RCC 7860 (cell line): ENCODE measurements at places on chromosomes 2 and 18.
A peak's percentile ranks its signal among the peaks of the same experiment; 100 is the strongest.

DNA sequence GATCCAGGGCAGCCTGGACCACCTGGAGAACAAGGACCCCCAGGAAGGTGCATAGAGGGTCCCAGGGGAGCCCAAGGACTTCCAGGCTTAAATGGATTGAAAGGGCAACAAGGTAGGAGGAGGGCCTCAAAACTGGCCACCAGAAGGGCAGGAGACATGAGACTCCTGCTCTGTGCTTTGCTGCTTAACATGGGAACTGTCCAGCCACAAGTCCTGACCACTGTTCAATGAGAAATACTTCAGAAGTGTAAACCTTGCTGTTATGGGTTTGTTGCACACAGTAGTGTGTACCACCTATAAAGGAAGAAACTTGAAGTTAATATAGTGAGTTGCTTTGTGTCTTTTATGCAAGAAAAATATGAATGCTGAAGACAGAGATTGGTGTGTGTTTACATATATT lies 44.2 kb upstream of the MFF start:
- no peak for DNase-seq

- DNase-seq = peak; percentile 89
Observed at GRCh38 chr2:10659898-10660568, 29.7 kb downstream of the NOL10 start.

- DNase-seq = no peak
Observed at GRCh38 chr2:202006301-202006700, 27.4 kb upstream of the FZD7 start.

DNA sequence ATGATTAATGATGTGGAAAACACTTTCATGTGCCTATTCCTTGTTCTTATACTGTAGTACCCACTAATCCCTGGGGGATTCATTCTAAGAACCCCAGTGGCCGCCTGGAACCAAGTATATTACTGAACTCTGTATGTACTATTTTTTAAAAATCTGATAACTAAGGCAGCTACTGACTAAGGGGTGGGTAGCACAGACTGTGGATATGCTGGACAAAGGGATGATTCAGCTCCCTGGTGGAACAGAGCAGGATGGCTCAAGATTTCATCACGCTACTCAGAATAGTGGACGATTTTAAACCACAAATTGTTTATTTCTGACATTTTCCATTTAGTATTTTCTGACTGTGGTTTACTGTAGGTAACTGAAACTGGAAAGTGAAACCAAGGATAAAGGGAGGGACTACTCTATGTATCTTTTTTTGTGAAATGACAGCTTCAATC lies 41.8 kb upstream of the CDC42EP3 start:
- peak; percentile 86 for DNase-seq

DNA sequence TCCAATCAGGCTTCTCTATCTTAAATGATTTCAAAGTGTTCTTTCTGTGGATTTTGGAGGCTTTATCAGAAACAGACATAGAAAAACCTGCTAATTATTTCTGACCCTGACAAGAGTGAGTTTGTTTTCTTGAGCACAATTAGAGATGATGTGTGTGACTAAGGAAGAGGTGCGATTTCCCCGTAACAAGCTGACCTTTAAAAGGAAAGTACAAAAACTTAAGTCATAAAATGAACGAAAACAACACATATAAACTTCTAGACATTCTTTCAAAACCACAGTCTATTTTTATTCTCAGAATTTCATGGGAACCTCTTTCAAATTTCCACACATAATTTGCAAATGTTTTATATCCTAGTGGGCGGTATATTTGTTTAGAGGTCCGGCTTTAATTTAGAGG lies 604.8 kb downstream of the CPS1 start:
- no peak for DNase-seq

DNA sequence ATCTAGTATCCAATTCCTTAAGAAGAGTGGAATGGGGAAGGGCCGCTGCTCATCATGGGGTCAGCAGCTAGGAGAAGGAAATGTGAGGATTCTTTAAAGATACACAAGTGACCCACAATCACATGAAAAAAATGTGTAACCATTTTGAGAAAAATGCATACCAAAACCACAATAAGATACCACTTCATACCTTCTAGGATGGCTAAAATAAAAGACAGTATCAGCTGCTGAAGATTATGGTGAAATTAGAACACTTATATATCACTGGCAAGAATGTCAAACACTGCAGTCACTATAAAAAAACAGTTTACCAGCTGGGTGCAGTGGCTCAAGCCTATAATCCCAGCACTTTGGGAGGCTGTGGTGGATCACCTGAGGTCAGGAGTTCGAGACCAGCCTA lies 67.9 kb downstream of the C2orf74 start:
- no peak for DNase-seq

DNA sequence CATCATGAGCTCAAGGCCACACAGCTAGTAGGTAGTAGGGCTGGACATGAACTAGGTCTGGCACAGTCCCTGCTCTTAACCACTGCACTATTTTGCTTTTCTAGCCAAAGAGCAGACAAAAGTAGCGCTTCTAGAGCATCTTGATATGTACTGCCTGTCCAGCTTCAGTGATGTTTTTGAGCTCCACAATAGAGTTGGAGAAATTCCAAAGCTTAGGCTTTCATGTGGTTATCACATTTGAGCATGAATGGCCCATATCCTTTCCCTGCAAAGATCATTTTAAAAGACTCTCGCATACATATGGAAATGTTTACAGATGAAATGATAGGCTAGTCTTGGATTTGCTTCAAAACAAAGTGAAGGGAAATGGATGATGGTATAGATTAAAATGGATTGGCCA lies 128.7 kb downstream of the MAP3K20 start:
- no peak for DNase-seq

- no peak for DNase-seq
Observed at GRCh38 chr18:43389163-43389562, 111.9 kb upstream of the SYT4 start.

DNA sequence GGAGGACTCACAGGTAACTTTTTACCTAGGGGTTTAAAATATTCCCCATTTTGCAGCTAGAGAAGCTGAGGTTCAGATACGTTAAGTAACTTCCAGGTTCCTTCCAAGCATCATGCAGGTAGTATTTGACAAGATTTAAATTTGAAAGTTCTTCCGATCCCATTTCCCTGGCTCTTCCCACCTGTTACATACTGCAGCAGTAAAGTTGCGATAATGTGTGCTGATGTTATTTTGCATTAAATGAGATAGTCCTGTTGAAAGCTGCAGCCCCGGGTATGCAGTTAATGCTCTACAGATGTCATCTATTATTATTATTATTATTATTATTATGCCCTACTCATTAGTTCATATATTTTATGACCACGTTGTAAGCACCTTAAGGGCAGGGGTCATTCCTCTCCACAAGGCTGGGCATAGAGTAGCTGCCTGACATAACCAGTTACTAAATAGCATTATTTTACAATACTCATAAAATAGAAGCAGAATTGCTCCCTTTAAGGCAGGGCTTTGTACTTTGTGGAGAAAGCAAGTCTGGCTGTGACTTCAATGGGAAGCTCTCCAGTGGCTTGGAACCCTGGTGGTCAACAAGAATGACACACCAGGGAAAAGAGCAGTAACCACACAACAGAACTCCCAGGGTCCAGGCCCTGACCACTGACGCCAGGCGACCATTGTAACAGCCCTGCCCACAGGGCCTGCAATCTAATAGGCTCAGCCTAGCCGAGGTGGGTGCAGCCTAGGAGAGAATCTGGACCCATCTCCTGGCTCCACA lies 112.0 kb upstream of the STPG4 start:
- DNase-seq = peak; percentile 55

DNA sequence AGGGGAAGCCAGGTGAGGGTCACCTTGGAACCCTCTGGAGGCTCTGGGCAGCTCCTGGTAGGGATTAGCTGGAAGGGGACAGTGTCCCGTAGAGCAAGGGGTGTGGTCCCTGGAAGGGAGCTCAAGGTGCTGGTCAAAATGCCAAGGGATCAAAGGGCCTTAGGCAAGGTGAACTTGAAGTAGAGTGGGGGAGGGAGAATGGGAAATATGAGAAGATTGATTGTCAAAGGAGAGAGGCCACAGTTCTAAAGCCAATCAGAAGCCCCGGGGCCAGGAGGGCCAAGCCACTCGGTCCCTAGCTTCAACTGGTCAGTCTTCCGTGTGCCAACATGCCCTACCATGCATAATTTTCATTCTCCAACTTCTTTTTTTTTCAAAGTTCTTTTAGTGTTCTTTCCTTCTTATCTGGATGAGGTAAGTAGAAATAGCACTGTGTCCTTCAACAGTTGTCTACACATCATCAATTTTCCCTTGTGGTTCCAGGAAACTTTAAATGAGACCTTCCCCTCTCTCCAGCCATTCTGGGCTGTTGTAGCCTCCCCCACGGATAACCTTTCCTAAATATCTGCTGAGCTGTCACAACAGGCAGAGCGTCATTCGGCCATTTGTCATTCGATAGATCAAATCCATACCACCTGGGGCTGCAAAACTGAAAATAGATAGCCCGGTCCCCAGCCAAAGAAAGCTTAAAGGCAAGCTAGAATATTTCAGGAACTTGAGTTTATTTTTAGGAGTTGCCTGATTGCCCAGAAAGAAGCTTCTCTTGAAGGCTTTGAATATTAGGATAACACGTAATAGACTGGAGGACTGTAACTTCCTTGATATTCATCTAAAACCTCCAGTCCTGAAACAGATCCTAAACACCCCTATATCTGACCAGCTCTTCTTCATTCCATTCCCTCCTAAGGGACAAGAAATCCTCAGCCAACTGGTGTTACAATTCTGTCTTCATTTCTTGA lies 83.3 kb downstream of the ALPK2 start:
- DNase-seq = no peak

DNA sequence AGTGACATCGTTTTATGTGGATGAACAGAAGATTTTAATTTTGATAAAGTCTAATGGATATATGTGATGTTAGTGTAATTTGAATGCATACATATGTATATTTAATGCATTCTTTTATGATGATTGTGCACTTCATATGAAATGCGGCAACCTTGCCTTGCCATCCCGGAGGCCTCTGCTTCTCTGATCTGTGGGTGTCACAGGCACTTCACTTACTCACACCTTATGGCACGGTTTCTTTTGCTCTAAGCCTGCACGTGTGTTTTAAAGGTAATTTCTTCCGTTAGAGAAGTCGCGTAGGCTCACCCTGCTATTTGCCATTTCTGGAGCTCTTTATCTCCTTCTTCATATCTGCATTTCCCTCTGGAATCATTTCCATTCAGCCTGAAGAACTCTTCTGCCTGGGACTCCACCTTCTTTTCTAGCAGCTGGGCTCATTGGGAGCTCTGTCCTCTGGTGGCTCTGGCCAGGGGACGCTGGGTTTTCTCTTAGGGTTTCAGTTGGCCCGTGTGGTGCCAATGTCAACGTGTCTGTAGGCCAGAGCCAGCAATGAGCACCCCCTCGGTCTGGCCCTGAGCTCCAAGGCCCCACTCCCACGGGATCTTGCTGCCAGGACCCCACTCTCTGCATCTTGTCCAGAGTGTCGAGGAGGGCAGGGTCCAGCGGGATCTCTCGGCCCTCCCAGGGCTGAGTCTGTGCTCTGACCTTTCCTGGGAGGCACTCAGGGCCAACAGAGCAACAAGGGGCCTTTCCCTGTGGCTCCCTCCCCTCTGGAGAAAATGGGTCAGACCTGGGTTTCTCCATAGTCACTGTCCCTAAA lies 97.3 kb downstream of the RTP5 start:
- no peak for DNase-seq

GRCh38 chr2:133732059-133732458 lies 163.8 kb upstream of the NCKAP5 start:
- no peak for DNase-seq

- DNase-seq = no peak
Observed at GRCh38 chr2:241389697-241390096, 33.6 kb downstream of the FARP2 start.

GRCh38 chr2:2825516-2826208 lies 494.6 kb upstream of the MYT1L start:
- DNase-seq = no peak

DNA sequence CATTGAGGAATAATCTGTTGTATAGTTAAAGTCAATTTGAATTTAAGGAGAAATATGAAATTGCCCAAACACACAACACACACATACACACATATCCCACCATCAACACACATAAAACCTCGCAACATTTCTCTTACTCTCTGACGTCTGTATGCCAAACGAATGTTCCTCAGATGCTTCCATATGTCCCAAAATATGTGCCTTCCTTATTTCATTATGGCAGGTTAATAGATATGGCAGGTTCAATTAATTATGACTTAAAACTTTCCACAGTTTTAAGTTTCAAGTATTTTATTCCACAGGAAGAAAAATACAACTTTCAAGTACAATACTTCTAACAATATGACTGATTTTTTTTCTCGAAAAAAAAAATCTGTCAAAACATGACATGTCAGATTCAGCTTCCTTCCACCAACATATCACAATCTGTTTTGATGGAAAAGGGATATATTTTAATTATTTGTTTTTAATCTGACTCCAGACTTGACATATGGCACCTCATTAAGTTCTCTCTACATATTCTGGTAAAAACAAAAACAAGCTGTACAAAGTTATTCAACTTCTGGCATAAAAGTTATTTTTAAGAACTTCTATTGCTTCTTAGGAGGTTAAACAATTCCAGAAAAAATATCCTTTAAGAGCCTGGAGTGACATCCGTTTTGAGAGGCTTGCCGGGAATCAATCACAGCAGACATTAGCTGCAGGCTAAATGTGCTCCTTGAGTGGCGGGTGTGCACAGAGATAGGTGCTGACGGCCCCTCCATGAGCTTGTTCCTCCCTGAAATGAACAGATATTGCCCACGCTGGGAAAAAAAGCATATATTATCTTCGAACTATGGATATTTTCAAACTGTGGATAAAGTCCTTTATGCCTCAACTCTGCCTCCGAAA lies 812.7 kb downstream of the DCDC2C start:
- no peak for DNase-seq

GRCh38 chr2:219681694-219682300 lies 54.4 kb downstream of the SLC4A3 start:
- no peak for DNase-seq

- peak; percentile 24 for DNase-seq
Observed at GRCh38 chr2:134782792-134783191, 55.6 kb upstream of the ACMSD start.

DNA sequence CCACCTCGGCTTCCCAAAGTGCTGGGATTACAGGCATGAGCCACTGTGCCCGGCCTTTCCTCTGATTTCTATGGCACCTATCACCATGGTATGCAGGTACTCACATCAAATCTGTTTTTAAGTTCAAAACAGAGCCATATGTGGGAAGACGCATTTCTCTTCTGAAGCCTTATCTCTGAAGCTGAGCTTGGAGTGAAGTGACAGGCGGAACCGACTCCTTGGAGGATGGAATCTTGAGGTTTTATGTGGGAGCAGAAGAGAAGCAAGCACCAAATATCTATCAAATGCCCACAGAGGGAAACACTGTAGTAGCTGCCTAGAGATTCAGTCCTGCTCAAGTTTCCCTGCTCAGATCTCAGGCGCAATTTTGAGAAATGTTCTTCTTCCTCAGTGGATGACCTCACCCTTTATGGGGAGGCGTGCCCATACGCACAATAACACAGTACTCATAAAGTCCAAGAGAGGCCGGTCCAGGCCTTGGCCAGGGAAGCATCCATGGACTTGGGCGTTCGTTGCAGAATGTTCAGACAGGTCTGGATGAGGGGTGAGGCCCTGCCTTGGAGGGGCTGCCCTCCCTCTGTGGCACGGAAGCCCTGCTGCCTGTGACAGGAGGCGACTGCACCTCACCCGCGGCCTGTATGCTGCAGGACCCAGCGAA lies 67.9 kb downstream of the HNRNPLL start:
- DNase-seq = no peak
